ENCODE measurements at places on chromosomes 5 and 9.

GRCh38 chr9:21016701-21017491 lies 14.5 kb downstream of the HACD4 start:
- peak; percentile 83 for DNase-seq

DNA sequence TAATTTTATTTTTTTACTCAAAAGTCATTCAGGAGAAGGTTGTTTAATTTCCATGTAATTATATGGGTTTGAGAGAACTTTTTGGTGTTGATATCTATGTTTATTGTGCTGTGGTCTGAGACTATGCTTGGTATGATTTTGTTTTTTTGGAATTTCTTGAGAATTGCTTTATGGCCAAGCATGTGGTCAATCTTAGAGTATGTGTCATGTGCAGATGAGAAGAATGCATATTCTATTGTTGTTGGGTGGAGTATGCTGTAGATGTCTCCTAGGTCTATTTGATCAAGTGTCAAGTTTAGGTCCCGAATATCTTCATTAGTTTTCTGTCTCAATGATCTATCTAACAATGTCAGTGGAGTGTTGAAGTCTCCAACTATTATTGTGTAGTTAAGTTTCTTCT lies 134.9 kb downstream of the HMHB1 start:
- DNase-seq, result no peak

- DNase-seq, result no peak
Observed at GRCh38 chr9:37752642-37753488, 740 bp upstream of the TRMT10B start.

GRCh38 chr5:18745042-18745987 lies 1111.1 kb downstream of the TAF11L14 start:
- DNase-seq, result peak; percentile 46

DNA sequence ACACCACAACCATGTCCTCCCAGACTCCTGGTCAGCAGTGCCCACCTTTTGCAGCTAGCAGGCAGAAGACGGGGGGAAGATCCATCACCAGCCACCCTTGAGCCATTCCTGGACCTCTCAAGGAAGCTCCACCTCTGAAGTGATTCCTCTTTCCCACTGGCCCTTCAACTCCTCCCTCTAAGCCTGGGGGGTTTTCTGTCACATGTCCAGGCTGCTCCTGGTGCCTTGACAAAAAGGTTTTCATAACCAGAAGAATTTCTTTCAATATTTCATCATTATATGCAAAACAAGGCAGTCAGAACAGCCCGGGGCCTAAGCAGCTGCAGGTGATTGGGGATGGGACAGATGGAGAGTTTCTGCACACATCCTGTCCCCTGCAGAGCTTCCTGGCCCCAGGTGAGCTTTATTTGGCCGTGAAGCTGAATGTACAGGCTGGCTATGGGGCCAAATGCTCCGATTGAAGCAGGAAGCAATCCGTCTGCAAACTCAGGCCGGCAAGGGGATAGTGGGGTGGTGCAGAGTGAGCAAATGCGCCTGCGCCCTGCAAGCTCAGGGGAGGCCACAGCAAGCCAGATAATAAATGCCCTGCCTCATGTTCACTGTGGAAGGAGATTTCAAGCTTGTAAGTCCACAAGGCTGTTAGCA lies 173.5 kb downstream of the C5orf15 start:
- DNase-seq, result no peak

DNA sequence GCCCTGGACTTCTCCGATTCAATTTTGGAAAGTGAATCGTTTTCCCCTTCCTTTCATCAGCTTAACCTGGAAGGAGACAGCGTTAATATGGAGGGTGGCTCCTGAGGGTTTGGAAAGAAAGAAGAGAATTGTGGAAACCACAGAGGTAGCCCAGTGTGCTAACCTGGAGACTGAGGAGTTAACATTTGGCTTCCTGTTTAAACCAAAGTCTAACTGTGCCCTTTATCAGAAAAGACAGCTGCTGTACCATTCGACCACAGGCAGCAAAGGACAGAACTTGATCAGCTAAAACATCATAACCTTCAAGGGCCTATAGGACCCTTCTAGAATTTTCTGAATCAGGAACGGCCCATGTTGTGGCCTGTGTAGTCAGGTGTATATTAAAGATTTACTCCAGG lies 735 bp downstream of the IDNK start:
- no peak for DNase-seq

DNA sequence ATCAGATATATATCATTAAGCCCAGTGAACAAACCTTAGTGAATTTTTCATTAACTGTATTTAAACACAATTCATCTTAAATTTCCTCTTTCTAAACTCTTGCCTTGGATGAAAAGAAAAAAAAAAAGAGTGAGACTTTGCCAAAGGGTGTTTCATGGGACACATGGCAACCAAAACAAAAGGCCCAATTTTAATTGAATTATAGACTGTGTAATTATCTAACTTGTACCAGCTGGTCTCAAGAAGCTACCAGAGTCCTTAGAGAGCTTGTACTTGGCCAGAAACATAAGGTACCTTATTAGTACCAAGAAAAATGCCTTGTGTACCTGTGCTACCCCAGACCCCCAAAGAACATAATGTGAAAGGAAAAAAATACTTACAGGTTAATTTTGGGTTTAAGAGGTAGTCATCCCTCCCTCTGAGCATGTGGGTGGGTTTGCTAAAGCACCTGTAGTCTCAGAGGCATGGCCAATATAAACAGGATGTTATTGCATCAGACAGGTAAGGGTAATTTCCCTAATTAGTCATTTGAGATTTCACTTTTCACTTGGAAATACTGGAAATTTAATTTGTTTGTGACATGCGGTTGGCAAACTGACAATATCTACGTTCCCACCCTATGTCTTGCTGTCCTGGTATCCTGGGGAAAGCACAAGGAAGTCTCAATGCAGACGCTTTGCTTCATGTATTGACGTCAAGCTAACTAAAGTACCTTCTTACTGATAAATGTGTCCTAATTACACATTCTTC lies 90.1 kb downstream of the SNCAIP start:
- no peak for DNase-seq

GRCh38 chr9:24257726-24258125 lies 288.0 kb downstream of the IZUMO3 start:
- peak; percentile 69 for DNase-seq

DNA sequence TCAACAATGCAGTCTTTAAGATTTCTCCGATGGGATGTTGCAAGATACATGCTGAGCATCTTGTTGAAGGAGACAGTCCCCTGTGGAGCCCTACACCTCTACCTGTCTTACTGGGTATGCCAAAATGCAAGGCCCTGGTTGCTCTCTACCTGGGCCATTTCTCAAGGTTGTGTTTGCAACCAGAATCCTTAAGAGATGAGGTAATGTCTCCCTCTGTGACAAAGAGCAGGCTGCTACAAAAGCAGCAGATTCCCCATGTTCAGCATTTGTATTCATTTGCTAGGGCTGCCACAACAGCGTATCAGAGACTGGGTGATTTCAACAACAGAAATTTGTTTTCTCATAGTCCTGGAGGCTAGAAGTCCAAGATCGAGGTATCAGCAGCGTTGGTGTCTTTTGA lies 138.4 kb upstream of the RPS23 start:
- no peak for DNase-seq

- DNase-seq, result peak; percentile 73
Observed at GRCh38 chr9:108565651-108566378, 290.0 kb downstream of the ACTL7B start.

DNA sequence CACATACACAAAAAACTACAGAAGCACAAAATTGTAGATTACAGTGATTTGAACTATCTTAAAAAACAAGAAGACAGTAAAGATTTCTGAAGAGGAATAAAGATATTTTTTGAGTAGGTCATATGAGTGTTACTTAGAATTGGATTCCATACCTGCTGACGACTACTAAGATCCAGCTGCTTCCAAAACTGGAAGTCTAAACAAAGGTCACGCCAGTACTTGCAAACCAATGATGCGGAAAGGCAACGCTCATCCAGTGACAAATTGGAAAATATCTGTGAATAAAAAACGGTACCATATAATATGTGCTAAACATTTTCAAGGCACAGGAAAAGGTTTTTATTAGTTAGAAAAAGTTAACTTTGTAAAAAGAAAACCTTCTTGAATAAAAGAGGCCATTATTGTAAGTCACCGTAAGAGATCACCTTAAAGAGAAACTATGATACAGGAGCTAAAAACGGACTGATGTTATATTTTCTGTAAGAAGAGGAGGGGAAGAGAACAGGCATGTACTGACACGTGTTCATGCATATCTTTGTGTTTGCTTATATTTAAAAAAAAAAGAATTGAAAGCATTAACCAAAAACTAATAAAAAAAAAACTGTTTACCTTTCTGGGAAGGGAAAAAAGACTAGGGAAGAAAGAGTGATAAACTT lies 14.1 kb downstream of the FBXL17 start:
- no peak for DNase-seq
